Spinal cord (tissue), 10 donors: ENCODE measurements at places on chromosomes 16 and 17. TPM values are rescaled to one million over a fixed set of nuclear protein-coding genes. Genes with fewer than 3 reads are reported as not detected.

MRPL58 gene
- total RNA-seq = 35.5 TPM

KRTAP4-4 gene
- not detected for total RNA-seq

WSCD1 gene
- 28.3 TPM for total RNA-seq

SLC47A1 gene
- total RNA-seq = 202 TPM
